CD4-positive, alpha-beta T cell treated with Interleukin-15 for 1 hour (primary cell): ENCODE measurements at places on chromosomes 12 and 14.

DNA sequence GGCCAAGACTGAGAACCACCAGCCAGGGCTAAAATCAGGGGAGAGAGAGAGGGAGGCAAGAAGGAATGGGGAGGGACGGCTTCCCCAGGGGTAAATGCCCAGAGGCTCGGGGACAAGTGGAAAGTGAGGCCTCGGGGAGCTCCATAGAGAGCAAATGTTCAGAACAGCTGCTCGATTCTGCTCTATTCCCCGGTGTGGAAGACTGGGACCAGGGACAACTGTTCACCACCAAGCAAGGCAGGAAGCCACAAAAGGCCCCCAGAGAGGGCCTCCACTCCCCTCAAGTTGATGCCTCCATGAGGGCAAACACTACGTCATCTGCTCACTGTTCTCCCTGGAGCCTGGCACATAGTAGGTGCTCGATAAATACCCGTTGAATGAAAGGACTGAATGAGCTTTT is 53.5 kb downstream of the IRF2BPL start:
- DNase-seq: no peak

- no peak for DNase-seq
These were observed 114.8 kb downstream of the BCL11B start for GRCh38 chr14:99157246-99157645.

DNA sequence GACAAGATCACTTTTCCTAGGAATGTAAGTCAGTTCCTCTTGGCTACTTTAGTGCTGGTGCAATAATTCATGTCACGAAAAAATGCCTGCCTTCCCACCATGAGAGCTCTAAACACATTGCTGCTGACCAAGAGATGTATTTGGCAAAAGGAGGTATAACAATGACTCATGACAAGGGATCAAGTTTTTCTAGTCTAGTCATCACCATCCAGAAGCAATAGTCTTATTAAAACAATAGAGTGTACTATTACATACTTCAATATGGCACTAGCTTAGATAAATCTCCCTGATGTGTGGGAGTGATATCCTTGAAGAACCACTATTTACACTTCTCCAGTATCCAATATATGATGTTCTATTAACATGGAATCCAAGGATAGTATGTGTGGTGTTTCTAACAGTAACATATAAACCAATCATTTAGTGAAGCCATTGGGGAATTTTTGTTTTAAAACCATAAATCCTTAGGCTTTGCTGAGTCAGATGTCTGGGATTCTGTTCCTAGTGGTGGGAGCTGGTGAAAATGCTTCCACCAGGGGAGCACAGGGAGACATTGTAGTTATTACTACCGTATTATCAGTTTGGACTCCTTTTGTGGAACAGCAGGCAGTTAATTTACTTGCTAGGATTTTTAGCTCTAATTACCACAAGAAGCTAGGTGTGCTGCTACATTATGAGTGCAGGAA is 1387.5 kb downstream of the LRFN5 start:
- DNase-seq: no peak

DNA sequence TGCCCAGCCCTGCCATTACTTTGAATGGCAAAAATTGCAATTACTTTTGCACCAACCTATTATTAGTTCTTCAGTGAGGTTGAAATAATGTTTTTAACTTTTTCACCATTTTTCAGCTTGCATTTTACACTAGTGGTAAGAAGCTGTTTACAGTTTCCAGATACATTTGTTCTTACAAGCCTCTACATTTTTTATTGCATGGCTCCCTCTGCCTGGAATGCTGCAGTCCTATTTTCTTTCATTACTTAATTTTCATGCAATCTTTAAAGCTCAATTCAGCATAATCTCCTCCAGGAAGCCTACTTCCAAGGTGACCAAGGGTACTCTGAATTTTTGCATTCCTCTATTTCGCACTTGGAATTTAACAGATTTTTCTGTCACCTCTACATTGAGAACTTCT is 33.4 kb downstream of the CCER1 start:
- DNase-seq: no peak

DNA sequence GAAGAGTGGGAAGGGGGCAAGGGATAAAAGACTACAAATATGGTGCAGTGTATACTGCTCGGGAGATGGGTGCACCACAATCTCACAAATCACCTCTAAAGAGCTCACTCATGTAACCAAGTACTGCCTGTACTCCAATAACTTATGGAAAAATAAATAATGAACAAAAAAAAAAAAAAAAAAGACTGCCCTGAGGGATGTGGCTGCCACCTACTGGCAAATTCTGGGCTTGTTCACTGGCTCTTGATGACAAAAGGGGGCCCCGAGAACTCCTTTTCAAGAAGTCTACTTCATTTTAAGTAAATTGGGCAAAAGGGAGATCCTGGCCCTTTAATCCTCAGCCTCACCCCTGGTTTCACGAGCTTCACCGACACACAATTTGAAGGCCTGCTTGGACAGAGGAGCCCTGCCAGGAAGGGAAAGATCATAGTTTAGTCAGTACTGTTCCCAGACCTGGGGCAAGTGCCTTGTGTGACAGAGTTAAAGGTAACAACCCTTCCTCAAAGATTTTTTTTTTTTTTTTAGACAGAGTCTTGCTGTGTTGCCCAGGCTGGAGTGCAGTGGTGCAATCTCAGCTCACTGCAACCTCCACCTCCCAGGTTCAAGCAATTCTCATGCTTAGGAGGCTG is 26.1 kb upstream of the STAC3 start:
- no peak for DNase-seq
